Activated T-helper 1 cell treated with anti-CD3 and anti-CD28 coated beads, Interleukin-12 subunit alpha, Interleukin-12 subunit beta, Interleukin-2, Interleukin-4 antibody, amounts not matched to agents 30 ng/mL and 10 ng/mL and 1 ng/mL, durations not matched to agents 14 hours and 24 hours and 36 hours (primary cell): ENCODE measurements at places on chromosomes 3 and 15.

DNA sequence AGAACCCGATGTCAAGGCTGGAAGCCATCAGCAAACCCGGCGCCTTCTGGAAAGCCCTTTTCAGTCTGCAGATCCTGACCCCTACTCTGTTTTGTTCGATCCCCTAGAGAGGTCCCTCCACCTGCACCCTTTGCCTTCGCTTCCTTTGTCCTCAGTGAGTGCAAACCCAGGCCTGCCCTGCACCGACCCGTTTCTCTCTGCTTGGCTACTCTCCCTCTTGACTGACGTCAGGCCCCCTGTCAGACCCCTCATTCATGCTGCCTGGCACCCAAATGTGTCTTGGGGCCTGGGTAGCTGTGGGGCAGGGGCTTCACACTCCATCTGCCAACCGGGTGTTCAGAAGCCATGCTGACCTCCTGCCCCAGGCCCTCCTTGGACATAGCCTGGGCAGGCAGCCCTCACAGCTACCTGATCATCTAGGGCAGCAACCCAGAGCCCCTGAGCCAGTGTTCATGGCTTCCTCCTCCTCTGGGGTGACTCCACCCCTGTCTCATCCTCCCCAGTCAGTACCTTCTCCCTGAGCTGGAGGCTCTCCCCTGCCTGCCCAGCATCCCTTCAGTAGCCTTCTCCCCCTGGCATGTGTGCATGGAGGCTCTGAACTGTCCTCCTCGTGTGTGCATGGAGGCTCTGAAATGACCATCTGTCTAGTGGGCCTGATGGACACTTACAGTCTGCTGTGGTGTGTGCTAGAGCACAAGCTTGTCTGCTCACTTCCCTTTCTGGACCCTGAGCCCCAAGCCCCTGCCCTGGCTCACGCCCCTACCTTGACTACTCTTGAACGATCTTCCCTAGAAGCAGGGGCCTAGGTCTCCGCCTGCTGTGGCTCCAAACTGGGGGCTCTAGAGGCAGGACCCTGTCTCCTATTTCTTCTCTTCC lies 69.4 kb downstream of the EXOG start:
- no peak for DNase-seq

GRCh38 chr3:161644891-161645635 lies 148.5 kb downstream of the OTOL1 start:
- no peak for DNase-seq

- DNase-seq, result no peak
Observed at GRCh38 chr3:66378256-66378655, 122.6 kb downstream of the LRIG1 start.

- DNase-seq, result no peak
Observed at GRCh38 chr3:150751781-150752263, 11.1 kb downstream of the SIAH2 start.

DNA sequence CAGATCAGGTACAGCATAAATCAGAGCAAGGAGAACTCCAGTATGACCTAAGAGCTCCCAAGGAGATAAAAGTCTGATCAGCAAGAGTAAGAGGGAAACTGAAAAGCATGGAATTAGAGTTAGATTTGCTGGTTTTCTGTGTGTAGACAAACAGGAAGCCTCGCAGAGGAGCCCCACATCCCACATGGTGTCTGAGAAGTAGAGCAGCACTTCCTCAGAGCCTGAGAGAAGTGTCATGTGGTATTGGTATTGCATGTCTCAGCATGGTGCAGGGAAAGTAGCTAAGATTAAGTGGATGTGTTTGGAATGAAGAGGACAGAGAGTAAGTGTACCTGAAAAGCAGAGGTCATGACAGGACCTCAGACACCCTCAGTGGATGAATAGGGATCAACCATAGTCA lies 175.4 kb upstream of the GBE1 start:
- DNase-seq, result no peak

- no peak for DNase-seq
Observed at GRCh38 chr3:15300323-15301078, 31.9 kb downstream of the SH3BP5 start.

DNA sequence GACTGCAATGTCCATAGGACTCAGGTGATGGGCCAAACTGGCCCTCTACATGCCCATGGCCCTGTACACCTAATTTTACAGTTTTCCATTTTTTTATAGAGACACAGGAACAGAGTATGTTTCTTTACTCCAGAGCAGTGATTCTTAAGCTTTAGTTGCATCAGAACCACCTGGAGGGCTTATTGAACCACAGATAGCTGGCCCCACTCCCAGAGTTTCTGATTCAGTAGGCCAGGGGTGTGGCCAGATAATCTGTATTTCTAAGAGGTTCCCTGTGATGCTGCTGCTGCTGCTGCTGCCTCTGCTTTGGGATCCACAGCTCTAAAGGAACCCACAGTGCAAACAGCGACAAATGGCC lies 5.1 kb downstream of the RBP1 start:
- DNase-seq, result no peak

DNA sequence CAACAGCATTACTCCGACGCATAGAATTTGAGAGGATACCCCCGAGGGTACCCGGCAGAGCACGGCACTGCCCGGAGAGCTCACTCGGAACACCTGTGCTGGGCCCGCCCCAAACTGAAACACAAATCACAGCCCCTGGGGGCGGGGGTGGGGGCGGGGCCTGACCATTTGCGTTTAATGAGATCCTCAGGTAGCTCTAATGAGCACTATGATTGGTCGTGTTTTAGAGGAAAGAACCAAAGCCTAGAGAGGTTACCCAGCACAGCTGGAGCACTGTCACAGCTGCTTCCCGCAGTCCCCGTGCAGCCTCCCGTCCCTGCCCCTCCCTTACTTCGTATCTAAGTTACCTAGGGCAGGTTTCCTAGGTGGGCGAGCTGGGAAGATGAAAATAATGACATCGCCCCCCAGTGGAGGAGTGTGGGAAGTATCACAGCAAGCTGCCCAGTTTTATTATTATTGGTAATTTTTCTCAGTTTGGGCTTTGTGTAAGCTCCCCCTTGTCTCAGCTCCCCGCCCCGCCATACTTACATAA lies 187.1 kb downstream of the PDE8A start:
- DNase-seq, result no peak
